Stimulated activated CD4-positive, alpha-beta T cell treated with anti-CD3 and anti-CD28 coated beads, Interleukin-4, amount 100 ng/mL, for 4 hours (primary cell): ENCODE measurements at places on chromosomes 12 and 14.

- DNase-seq, result no peak
Observed at GRCh38 chr12:40158592-40159111, 52.8 kb upstream of the SLC2A13 start.

GRCh38 chr12:14540801-14541462, 26.8 kb downstream of the PLBD1 start:
- DNase-seq, result no peak

- DNase-seq, result no peak
Observed at GRCh38 chr14:50758945-50759344, 72.0 kb downstream of the NIN start.

DNA sequence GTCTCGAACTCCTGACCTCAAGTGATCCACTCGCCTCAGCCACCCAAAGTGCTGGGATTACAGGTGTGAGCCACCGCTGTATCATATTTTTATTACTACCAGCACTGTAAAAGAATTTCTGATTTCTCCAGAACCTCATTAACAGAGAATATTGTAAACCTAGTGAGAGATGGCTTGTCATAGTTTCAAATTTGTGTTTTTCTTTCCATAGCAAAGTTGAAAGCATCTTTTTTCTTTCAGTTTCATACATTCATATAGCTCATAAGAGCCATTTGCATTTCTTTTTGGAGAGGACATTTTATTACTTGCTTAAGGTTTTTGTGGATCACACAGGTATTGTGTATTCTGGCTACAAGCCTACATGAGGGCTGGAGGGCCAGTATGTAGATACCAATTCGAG, 58.0 kb downstream of the MIS18BP1 start:
- DNase-seq, result no peak

DNA sequence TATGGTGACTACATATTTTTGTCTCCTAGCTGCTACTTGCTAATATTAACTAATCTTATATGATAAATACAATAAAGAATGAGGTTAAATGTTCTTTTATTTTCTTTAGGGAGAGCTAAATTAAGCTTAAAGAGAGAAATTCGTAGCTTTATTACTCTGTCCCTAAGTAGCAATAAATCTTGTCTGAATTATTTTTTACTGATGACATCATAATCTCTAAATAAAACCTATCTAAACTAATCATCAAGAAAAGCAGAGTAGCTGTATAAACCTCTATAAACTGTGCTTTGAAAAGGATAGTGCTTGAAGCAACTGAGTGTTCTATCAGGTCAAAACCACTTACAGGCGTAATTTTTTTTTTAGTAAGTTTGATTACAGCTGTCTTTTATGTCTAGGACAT, 42.5 kb downstream of the METTL25 start:
- no peak for DNase-seq

DNA sequence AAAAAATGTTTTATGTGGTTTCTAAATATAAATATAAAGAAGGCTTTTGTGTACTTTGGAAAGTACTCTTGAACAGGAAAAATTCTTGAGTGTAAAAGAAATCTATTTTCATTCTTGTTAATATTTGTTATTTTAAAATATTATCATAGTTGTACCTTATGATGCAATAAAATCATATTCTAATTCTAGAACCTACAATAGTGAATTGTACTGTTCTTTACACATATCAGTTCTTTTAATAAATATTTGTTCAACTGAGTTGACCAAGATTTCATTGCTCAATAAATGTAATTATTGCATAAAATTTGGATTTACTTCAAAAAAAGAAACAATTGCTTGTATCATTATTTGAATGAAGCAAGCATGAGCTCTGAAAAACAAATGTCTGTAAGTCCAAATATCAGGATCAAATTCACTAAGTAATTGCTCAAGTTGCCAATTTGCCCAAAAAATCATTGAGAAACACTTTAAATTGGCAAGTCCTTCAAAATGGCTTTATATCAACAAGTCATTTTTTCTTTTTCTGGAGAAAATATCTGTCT, 191.6 kb upstream of the SLC16A7 start:
- DNase-seq, result no peak
